Panc1 (cell line): ENCODE measurements at places on chromosomes 16 and 17.

DNA sequence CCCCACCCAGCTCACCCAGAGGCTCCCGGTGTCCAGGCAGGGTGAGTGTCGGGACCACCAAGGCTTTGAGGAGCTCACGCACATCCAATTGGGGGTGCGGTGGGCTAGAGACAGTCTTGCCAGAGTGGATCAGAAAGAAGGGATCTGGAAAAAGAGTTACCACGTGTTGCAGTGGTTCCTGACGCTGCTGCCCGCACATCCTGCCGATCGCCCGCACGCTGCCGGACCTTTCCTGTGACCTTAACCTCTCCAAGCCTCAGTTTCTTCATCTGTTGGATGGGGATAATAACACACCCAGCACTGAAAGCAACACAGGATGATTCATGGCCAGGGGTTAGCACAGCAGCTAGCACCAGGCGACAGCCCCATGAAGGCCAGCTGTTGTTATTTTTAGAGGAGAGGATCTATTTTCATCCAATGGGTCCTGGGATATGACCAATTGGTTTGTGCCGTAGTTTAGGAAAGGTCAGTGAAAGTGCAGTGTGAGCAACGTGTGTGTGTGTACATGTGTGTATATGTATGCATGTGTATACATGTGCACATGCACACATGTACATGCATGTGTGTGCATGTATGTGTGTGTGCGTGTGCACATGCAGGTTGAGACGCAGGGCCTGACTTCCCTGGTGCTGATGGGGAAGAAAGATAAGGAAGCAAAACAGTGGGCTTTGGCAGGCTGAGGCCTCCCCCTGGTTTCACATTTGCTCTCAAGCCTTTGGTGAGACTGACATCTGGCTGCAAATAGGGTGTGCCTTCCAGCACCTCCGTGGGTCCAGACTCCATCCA lies 2.5 kb downstream of the ITGAX start:
- no peaks in the 10 kb centered on the region for H3K4me1 ChIP-seq
- no peaks in the 10 kb centered on the region for H3K36me3 ChIP-seq
- H3K27me3 ChIP-seq: no peaks in the 10 kb centered on the region
- H3K4me3 ChIP-seq: no peak overlapping the region

- H3K27me3 ChIP-seq: no peaks in the 10 kb centered on the region
- H3K4me3 ChIP-seq: no peak overlapping the region
- H3K27ac ChIP-seq: no peak overlapping the region
- no peaks in the 10 kb centered on the region for H3K4me1 ChIP-seq
- DNase-seq: no peak
- H3K36me3 ChIP-seq: no peaks in the 10 kb centered on the region
Observed at GRCh38 chr16:29849505-29849904, 13.5 kb downstream of the CDIPT start.

GRCh38 chr16:70679671-70680494 lies 6.0 kb downstream of the MTSS2 start:
- no peak overlapping the region for H3K4me3 ChIP-seq
- H3K27ac ChIP-seq: no peak overlapping the region
- H3K36me3 ChIP-seq: peaks cover under 1% of the 10 kb centered on the region; the same call in 1 of the 2 replicates
- peaks cover 25% of the 10 kb centered on the region for H3K4me1 ChIP-seq
- DNase-seq: no peak

GRCh38 chr16:55444754-55445485 lies 34.1 kb upstream of the MMP2 start:
- no peak overlapping the region for H3K4me3 ChIP-seq
- no peak for DNase-seq
- no peaks in the 10 kb centered on the region for H3K4me1 ChIP-seq
- no peaks in the 10 kb centered on the region for H3K36me3 ChIP-seq

- no peak for DNase-seq
- H3K27me3 ChIP-seq: peaks cover 4% of the 10 kb centered on the region
- no peak overlapping the region for H3K4me3 ChIP-seq
Observed at GRCh38 chr17:74520790-74521480, 10.3 kb downstream of the CD300LB start.
